ENCODE measurements at places on chromosomes 12 and 14. TPM values are rescaled to one million over a fixed set of nuclear protein-coding genes. Genes with fewer than 3 reads are reported as not detected.

- no peak for DNase-seq
These were observed 75.8 kb downstream of the DIO2 start for GRCh38 chr14:80135305-80136088.

GRCh38 chr14:103743691-103744090 is 28.1 kb downstream of the ZFYVE21 start:
- peak; percentile 37 for DNase-seq

DNA sequence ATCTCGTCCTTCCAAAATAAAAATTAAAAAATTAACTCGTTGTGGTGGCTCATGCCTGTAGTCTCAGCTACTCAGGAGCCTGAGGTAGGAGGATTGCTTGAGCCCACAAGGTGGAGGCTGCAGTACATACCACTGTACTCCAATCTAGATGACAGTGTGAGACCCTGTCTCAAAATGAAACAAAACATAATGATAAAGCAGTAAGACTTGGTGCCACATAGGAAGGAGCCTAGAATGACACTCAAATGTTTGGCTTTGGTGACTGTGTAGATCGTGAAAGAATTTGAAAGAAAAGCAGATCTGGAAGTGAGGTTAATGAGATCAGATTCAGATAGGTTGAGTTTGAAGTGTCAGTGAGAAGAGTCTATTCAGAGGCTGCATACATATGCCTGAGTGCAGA is 150.1 kb upstream of the ATP2B1 start:
- no peak for DNase-seq

DNA sequence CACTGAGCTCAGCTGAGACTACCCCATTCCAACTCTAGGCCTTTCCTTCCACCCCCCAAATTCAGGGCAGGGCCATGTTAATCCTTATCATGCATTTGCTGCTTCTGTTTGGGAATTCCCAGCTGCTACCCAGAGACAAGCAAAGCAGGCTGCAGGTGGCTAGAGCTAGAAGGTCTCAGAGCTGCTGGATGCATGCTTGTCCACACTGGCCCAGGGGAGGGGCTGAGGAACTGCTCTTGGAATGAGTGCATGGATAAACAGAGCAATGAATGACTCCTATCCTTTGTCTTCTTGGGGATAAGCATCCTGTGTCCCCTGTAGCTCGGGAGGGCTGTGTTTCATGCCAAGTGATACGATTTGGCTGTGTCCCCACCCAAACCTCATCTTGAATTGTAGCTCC is 136.8 kb upstream of the NOS1 start:
- no peak for DNase-seq

DNA sequence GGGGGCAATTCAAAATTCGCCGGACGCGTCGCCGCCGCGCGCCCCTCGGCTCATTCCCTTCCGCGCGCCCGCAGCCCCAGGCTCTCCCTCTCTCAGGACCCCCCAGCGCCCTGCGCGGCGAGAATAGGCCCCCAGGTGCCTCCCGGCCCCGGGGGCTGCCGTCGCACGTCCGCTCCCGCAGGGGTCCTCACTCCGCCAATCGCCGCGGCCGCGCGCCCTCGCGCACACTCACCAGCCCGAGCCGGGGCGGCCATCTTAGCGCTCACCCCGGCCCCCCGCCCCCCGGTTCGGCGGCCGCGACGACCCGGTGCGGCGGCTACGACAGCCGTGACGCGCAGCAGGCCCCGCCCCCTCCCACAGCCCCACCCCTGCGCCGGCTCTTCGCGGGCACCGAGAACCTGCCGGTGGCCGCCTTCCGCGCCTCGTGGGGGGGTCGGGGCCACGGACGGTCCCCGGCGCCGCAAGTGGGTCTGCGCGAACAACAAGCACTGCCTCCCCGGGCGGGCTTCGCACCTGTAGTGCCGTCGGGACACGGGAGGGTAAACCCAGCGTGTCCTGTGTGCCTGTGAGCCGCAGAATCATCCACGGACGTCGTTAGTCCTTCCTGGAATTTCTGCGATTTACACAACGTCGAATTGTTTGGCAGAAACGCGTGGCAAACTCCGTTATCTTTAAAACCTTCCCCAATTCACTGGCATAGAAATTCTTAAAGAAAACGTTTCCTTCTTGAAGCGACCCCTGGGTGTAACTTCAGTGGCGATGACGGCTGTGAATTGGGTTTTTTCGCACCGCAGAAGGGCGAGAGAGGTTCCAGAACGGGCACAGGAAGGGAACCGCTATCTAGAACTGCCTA is 2.5 kb downstream of the USP44 start:
- DNase-seq, result peak; percentile 58

DNA sequence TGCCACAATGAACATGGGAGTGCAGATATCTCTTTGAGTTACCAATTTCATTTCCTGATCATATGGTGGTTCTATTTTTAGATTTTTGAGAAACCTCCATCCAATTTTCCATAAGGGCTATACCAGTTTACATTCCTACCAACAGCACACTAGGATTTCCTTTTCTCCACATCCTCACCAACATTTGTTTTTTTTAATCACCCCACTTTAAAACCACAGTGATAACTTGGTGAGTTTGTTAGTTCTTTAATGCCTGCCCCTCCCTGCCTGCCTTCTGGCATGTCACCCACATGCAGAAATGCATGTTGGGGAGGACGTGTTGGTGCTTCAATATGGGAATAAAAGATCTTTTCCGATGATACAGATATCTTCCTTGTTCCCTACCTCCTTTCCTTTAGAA is 167.9 kb downstream of the CAND1 start:
- no peak for DNase-seq

- no peak for DNase-seq
These were observed 133.6 kb downstream of the MED13L start for GRCh38 chr12:116143909-116144308.

GRCh38 chr14:21807975-21808374 is 134.4 kb upstream of the OR4E1 start:
- no peak for DNase-seq

GRCh38 chr12:104793285-104793684 is 164.8 kb downstream of the SLC41A2 start:
- DNase-seq, result peak; percentile 63

The SIRT4 gene
- total RNA-seq, result 1.1 TPM

DNA sequence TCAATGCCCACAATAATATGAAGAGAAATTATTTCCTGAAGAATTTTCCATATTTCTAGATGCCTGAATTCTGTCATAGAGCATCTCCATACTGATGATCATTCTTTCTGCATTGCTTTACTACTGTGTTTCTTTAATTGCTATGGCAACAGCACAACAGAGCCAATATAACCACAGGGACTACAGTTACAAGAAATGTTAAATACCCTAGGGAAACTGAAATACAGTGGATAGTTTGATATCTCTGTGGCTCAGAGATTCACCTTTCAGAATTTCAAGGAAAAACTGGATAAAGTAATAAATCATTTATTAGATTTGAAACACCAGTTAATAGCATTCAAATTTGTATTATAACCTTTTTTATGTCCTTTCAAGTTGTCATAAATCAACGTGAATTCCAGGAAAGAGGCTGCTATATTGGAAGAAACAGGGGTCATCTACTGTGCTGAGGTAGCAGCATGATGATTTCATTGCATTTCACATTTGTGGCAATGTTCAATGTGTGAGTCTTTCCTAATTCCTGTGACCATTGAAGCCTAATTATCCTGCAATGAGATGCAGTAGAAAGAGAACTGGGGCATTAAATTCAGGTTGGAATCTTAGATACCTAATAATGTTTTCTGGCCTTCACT is 267.1 kb downstream of the LRFN5 start:
- DNase-seq, result no peak

DNA sequence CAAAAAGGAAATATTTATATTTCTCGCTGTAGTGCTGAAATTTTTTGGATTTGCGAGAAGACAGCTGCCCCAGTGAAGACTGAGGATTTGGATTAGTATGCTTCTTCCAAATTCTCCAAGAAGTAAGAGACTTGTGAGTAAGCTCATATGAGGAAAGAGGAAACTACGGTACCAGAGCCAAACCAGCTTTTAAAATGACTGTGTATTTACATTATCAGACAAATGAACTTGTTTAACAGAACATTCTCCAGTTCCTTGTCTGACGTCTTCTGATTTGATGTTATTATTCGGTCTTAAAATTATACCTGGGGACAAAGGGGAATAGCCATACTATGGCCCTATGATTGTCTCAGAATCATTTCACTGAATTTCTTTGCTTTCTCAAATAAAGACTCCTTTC is 8.0 kb downstream of the CLEC12B start:
- peak; percentile 92 for DNase-seq

GRCh38 chr12:70692681-70693288 is 55.6 kb upstream of the PTPRB start:
- DNase-seq, result peak; percentile 38
